ENCODE measurements at places on chromosomes 3 and 15. TPM values are rescaled to one million over a fixed set of nuclear protein-coding genes. Genes with fewer than 3 reads are reported as not detected.

The SLC22A13 gene
- 0.06 TPM for polyA plus RNA-seq

The MAP1A gene
- 0.57 TPM for polyA plus RNA-seq

The FBXL2 gene
- polyA plus RNA-seq: 5.4 TPM

The SLC24A1 gene
- 4.9 TPM for polyA plus RNA-seq

The ZPLD1 gene
- not detected for polyA plus RNA-seq

The TM6SF1 gene
- 0.86 TPM for polyA plus RNA-seq

The KCNH8 gene
- 2.2 TPM for polyA plus RNA-seq

The GLCE gene
- 8.4 TPM for polyA plus RNA-seq
